ENCODE measurements at places on chromosomes 6 and 20. TPM values are rescaled to one million over a fixed set of nuclear protein-coding genes. Genes with fewer than 3 reads are reported as not detected.

GRCh38 chr6:87482366-87482765, 9.6 kb downstream of the SLC35A1 start:
- DNase-seq, result no peak

DNA sequence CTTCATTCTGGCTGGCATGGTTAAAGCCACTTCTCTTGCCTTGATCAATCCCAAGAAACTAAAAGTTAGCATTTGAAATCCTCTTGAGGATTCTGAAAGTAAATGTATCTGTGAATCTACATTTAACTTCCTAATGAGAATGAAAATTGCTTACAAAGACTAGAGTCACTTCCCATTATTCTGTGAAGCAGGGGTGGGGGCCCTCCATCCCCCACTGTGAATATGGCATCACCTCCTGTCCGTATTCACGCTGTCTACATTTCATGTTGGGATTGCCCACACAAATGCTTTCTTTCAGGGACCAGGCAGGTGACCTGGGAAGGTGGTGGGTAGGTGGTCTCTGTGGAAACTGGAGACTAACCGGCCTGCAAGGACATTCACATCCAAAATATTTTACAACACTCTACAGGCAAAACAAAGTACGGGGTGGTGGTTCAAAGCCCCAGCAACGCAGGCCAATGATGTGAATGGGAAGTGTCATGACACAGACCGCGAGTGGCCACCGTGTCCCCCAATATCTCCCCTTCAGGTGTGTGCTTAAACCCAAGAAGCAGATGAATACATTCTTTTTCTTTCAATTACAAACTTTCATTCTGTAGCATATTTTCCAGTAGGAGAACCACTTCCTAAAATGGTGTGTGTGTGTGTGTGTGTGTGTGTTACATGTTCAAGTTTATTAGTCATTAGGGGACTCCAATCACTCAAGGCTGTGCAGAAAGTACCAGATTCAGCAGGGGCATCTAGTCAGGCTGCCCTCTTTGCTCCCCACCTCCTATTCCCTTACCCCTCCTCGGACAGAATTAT, 132.2 kb downstream of the PRND start:
- DNase-seq, result no peak

GRCh38 chr20:34458631-34459030, 57.6 kb upstream of the DYNLRB1 start:
- DNase-seq, result no peak

DNA sequence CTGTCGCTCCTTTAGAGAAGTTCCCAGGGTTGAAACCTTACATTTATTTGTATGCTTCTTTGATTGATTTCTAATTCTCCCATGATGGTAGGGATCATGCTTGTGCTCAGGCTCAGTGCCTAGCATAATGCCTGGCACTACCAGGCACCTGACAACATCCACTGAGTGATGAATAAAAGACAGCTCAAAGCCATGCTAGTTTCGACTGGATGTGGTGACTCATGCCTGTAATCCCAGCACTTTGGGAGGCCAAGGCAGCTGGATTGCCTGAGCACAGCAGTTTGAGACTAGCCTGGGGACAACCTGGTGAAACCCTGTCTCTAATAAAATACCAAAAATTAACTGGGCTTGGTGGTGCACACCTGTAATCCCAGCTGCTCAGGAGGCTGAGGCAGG, 11.6 kb upstream of the CD164 start:
- no peak for DNase-seq

DNA sequence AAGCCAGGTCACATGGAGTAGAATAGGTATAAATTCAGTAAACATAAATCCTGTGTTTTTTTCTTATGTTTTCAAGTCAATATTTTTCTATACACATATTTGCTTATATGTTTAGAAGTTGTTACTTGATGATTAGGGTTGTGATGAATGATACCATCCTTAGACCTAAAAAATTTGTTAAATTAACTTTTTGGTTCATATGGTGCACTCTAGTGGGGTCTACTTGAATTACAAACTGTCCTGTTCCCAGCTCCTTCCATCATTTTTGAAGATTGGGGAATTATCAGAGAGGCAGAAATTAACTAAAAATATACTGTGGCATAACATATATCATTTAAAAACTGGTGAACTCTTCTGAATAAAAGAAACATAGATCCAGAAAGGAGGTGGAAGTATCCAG, 48.3 kb upstream of the RIPPLY2 start:
- no peak for DNase-seq

VSX1 gene
- total RNA-seq, result not detected

All from tibial nerve (tissue), 4 donors.